Left renal pelvis (tissue), 4 donors: ENCODE measurements at places on chromosomes 6 and 20. TPM values are rescaled to one million over a fixed set of nuclear protein-coding genes. Genes with fewer than 3 reads are reported as not detected.

DNA sequence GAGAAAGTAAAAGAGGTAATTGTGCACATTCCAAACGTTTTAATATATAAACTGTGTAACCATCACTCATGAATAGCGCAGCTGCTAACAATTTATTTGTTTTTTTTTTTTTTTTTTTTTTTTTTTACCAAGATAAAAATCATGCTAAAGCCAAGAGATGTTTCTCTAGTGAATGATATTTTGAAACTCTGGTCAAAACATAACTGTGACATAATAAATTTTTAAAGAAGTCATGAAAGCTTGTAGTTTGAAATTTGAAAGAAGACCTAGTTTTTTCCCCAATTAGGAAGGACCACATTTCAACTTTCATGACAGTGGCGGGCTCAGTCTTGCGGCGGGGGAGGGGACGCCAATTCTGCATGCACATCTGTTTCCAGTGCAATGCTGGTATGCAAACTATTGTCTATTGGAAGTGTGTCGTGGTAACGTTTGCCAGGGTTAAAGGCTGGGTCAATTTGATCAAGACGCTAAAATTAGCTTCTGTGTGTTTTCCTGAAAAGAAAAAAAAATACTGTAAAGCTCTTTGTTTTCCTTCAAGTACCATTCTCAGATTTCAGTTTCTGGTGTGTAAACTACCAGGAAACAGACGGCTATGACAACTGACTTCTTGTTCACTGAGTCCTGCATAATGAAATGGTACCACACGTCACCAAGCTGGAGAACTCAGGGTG is 211.9 kb downstream of the FOXC1 start:
- no peak for DNase-seq

GRCh38 chr6:154245506-154245905 is 111.1 kb downstream of the IPCEF1 start:
- DNase-seq, result no peak

GRCh38 chr6:143536461-143536865 is 24.9 kb upstream of the FUCA2 start:
- DNase-seq, result no peak

- no peak for DNase-seq
Measured at GRCh38 chr6:35599761-35600658, 87.3 kb upstream of the TULP1 start.

- no peak for DNase-seq
Measured at GRCh38 chr20:13082378-13082777, 73.6 kb downstream of the SPTLC3 start.

SGK2 gene
- polyA plus RNA-seq, result 3.4 TPM
